Activated T-cell treated with anti-CD3 and anti-CD28 coated beads, Interleukin-2, amount 50 U/mL, for 24 hours (primary cell): ENCODE measurements at places on chromosomes 5 and 9.

- peaks cover 97% of the 10 kb centered on the region for H3K36me3 ChIP-seq
- H3K27ac ChIP-seq, result peak overlapping the region; percentile 19
- no peak overlapping the region for H3K4me3 ChIP-seq
- H3K4me1 ChIP-seq, result peaks cover 22% of the 10 kb centered on the region
- no peaks in the 10 kb centered on the region for H3K27me3 ChIP-seq
- no peak for DNase-seq
Measured at GRCh38 chr9:21856301-21857094, 54.1 kb downstream of the MTAP start.

DNA sequence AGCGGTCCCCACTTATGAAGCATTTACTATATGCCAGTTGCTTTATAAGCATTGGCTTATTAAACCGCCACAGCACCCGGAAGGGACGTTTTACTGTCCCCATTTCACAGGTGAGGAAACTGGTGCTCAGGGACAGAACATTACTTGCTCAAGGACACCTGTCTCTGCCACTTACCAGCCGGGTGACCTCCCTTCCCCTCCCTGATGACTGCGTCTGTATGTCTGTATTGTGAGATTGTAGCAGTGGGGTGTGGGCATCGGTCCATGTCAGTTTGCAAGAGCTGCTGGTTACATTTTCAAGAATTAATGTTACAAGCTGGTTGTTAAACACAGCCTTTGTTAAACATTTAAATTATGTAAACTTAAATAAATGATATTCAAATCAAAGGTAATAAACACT, 77.6 kb upstream of the LMX1B start:
- DNase-seq, result no peak
- no peak overlapping the region for H3K27ac ChIP-seq
- no peaks in the 10 kb centered on the region for H3K36me3 ChIP-seq
- no peak overlapping the region for H3K4me3 ChIP-seq
- H3K27me3 ChIP-seq, result peaks cover 35% of the 10 kb centered on the region

- peaks cover 4% of the 10 kb centered on the region for H3K4me1 ChIP-seq
- no peaks in the 10 kb centered on the region for H3K27me3 ChIP-seq
- no peak for DNase-seq
- no peaks in the 10 kb centered on the region for H3K36me3 ChIP-seq
- H3K4me3 ChIP-seq, result no peak overlapping the region
- no peak overlapping the region for H3K27ac ChIP-seq
Measured at GRCh38 chr9:133514460-133515239, 10.1 kb downstream of the MYMK start.

DNA sequence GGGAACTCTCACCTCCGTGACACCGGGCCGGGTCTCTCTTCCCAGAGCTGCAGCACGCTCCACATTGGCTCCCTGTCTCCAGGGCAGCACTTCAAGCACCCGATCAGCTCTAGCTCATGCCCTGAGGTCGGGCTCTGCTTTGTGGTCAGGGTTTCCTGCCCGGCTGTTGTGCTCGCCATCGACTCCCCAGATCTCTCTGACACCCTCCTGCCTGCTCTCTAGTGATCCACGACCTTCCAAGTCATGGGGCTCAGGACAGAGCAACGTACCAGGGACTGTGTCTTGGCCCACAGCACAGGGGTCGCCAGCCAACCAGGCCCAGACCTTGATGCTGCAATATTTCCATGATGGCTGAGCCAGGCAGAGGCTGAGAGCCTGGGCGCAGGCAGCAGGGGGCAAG, 45.1 kb downstream of the PRRT1B start:
- no peak for DNase-seq
- H3K4me1 ChIP-seq, result peaks cover 36% of the 10 kb centered on the region
- H3K27me3 ChIP-seq, result no peaks in the 10 kb centered on the region
- peak overlapping the region; percentile 84 for H3K27ac ChIP-seq
- no peak overlapping the region for H3K4me3 ChIP-seq

DNA sequence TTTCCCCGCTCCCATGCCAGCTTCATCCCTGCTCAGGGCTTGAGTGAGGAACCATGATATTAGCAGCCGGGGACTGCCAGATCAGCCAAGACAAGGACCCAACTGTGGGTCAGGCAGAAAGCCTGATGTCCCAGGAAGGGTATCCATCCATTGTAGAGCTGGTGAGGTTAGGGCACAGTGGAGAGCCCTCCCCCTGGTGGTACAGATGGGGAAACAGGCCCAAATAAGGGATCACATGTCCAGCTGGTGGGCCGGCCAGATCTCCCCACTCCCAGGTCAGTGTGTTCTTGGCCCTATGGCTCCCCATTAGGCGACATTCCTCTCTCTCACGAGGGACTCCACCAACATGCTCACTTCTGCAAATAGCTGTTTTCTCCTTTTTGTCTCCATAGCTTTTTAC, 9.0 kb downstream of the CDX1 start:
- peaks cover 14% of the 10 kb centered on the region for H3K27me3 ChIP-seq
- no peaks in the 10 kb centered on the region for H3K36me3 ChIP-seq
- no peak for DNase-seq
- H3K27ac ChIP-seq, result no peak overlapping the region
- H3K4me1 ChIP-seq, result no peaks in the 10 kb centered on the region
